ENCODE measurements at places on chromosomes 6 and 20.

DNA sequence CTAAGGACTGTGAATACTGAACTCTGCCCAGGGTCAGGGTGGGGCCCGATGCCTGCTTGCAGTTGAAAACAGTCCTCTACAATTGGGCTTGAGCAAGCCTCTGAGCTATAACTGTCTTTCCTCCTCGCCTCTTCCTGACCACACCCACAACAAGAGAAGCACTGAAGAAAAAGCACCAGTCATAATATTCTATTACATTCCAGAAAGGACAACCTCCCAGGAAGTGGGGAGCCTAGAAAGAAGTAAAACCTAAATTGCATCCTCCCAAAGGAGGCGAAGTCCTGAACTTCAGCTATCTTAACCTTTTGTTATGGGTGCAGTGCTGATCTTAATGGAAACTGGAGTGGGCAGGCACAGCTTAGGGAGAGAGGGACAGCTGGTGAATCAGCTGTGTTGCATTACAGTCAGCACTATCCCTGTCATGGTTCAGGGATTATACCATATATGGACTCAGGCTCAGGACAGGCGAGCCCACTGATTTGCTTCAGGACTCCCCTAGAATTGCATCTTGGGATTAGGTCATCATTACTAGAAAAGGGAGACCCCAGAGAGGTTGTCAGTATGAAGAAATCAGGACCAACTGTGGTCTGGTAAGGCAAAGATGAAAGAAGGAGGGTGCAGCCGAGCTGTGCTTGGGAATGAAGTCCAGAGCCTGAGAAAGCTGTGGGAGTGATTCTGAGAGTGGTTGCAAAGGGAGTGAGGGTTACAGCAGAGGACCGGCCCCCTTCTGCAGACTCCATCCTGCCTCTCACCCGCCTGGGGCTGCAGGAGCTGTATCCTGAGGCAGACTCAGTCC, 18.3 kb upstream of the TRAM2 start:
- DNase-seq = no peak

DNA sequence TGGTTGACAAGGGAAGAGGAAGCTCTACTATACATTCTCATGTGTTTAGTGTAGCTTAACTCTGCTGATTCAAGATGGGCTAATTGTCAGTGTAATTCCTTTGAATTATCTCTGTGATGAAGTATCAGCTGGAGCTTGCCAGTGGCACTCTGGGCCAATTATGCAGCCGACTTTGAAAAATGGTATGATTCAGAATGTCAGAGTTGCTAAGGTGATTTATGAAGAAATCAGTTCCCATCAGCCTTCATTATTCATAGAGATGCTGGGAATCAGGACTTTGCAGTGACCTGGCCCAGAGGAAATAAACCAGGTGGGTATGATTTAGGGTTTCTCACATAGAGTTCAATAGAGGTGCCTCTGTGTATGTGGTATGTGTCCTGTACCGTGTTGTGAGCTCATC, 33.4 kb downstream of the KCNS1 start:
- no peak for DNase-seq

- DNase-seq = no peak
Observed at GRCh38 chr20:60695226-60696000, 556.6 kb upstream of the CDH4 start.

DNA sequence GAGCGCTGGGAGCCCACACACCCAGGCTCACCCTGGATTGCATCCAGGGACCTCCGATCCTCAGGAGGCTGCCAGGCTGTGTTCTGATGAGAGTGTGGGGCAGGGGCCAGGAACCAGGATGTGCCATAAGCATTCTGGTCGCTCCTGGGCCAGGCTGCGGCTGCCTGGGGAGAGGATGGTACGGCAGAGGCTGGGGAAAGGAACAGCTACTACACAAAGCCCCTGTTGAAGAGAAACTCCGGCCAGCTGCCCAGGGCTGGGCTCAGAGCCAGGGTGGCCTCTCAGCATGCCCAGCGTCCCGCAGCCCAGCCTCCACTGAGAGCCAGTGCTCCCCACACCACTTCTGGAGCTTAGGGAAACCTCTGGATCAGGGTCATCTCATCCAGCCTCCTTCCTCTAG, 21.7 kb upstream of the OCSTAMP start:
- DNase-seq = peak; percentile 96

DNA sequence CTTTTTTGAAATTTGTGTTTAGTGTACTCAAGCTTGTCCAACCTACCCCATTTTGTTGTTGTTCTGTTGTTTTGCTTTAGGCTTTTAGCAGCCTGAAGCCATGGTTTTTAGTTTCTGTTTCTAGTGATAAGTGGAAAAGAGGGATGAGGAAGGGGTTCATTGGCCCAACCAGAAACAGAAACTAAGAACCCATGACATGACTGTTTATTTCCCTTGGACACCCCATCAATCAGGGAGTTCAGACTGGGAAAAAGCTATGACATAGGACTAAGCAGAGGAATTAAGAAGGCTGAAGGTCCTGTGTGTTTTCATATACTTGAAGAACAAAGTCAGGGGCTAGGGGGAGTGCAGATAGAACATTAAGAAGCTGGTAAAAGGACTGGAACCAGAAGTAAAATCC, 194.5 kb upstream of the THEMIS start:
- DNase-seq = no peak

DNA sequence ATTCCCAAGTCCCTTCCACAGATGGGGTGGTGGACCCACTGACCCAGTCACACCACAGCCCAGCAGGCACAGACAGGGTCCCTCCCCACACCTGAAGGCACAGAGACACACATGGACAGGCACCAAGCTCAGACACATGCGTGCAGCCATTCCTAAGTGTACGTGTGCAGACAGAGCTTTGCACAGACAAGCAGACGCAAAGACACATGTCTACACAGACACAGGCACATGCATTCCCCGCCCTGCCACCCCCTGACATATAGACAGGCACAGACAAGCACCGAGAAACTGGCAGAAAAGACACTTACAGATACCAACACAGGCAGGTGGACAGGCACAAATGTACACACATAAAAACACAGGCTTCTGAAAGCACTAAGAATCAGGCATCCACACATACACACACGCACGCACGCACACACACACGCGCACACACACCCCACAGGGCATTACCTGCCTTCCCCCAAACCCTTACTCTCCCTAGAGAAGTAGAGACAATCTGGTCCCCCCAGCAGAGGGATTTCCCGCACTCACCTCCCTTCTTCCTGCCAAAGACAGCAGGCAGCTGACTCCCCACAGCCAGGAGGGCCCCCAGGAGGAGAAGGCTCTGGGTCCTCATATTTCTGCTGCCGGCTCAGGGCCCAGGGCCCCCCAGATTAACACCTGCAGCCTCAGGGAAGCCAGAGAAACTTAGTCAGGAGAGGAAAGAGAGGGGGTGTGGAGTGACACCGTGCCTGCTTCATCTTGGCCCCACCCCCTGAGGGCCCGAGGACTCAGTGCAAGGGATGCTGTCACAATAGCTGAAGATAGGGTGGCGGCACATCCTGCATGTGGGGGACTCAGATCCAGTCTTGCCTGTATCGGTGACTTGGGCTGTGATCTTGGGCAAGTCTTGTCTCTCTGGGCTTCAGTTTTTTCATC, at the start of gene WFDC5:
Gene WFDC5 (minus strand): TSS at position 710 of the 921 bp plus-strand sequence. CDS start 91 bp downstream, at position 619.
- DNase-seq = no peak

GRCh38 chr6:94902974-94903628, 674.2 kb upstream of the MANEA start:
- no peak for DNase-seq

DNA sequence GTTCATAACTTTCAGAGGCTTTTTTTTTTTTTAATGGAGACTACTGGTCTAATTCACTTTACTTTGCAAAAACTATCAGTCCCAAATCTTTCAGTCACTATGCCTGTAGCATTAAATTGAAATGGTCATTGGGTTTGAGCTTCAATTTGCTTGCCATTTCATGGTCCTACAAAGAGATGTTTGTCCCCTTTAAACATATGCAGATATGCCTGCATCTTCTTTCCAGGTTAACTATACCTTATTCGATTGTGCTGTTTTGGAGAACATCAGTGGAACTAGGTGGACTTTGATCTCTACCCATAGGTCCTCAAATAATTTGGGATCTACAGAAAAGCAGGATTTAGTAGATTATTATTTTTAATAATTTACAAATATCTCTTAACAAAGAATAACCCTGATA, 4.6 kb downstream of the POU3F2 start:
- DNase-seq = no peak

GRCh38 chr6:105024803-105025202, 67.9 kb downstream of the LIN28B start:
- DNase-seq = no peak

DNA sequence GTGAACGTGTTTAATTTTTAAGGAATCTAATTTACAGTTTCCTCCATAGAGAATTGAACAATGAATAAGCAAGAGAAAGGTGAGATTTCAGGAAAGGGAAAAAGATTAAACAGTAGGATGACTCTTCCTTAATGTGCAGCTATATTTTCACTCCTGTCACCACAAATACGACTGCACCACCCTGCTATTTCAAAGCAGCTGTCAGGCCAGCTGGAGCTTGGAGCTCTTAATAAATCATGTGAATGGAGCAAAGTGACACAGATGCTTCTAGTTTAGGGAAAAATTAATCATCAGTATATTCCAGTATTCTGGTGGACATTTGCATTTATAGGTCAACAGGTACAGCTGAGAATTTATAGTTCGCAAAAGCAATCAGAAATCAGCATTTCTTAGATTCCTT, 56.5 kb upstream of the PKIB start:
- no peak for DNase-seq

GRCh38 chr20:45857882-45858216, 435 bp downstream of the ZSWIM3 start:
- no peak for DNase-seq

DNA sequence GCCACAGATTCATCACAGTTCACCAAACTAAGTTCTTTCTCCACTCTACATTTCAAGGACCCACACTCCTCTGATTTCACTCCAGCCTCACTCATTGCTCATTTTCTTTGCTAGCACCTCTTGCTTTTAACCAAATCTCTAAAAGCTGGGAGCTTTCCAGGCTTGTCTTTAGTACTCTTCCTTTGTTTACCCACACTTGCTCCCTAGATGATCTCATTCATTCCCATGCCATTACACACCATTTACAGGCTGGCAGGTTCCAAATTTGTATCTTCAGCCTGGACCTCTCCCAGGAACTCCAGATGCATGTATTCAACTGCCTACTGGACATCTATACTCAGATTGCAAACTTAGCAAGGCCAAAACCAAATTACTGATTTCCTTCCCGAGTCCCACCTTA, 5.3 kb upstream of the GUCA1B start:
- DNase-seq = no peak

DNA sequence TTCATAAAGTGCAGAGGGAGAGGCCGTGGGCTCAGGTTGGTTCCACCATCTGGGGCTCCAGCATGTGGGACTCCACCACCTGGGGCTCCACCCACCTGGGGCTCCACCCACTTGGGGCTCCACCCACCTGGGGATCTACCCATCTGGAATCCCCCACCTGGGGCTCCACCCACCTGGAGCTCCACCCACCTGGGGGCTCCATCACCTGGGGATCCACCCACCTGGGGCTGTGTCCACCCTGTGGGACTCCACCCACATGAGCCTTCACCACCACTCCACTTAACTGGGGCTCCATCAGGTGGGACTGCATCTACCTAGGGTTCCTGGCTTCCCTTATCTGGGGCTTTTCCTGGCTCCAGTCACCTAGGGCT, 226.0 kb upstream of the CDYL start:
- DNase-seq = no peak

DNA sequence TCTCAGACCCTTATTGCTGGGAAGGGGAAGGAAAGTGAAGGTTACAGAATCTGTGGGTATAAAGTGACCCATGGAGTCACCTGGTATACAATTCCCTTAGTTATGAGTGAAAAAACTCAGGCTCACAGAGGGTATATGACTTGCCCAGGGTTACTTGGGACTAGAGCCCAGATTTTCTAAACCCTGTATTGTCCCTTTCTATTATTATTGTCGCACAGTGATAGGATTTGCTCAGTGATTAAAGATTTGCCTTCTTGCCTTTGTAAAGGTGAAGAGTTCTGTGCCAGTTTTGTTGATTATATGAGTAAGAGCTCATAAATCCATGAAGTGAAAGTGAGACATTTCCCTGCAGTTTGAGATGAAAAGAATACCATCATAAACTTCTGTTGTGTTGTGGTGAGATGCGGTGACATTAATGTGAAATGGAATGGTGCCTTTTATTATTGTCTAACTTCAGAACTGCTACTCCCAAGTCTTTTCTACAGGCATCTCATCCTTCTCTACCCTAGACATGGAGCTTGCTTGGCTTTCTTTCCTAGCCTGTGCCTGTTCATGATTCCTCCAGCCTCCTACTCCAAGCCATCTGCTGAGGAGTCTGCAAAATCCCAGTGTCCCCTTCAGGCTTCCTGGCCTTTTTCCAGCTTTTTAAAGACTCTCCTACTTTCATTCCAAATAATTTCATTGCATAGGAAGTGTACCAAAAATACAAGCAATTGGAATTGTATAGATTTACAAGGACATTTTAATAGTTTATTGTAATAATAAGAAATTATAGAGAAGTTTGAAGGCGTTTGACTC, 33.5 kb upstream of the ADIG start:
- DNase-seq = no peak

GRCh38 chr20:24965065-24965919, 16.2 kb downstream of the CST7 start:
- no peak for DNase-seq

DNA sequence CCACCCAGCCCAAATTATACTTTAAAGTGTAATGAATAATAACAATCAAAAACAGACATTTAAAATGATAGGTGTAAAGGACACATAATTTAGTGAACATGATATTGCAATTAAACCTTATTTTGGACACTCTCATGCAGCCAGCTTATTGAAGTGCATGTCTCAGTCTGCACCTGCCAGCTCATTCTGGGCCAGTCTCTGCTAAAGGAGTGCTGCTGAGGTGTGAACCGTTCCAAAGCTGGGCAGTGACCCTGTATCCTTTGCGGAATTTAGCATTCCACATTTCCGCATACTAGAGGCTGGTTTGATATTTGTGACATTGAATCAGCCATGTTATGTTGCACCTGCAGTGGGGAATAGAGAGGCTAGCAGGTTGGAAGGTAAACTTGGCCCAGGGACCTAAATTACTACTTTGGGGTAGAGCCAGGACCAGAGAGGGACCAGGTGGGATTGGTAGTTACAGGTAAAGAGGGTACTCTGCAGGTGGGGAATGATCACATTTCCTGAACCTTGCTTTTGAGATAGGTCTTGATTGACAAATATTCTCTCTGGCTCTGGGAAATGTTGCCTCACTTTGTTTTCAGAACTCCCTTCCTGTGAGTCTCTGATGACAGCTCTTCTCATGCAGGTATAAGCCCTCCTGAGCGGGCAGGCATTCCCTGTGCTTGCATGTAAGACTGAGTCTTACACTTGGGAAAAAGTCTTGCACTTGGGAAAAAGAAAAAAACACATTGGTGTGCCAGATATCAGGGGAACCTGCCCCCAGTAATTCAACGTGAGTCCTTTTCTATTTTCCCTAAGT, 26.2 kb downstream of the TULP4 start:
- no peak for DNase-seq

GRCh38 chr20:57089699-57090144, 176.7 kb downstream of the BMP7 start:
- DNase-seq = peak; percentile 66

GRCh38 chr6:11734861-11735613, 43.6 kb downstream of the ADTRP start:
- no peak for DNase-seq

DNA sequence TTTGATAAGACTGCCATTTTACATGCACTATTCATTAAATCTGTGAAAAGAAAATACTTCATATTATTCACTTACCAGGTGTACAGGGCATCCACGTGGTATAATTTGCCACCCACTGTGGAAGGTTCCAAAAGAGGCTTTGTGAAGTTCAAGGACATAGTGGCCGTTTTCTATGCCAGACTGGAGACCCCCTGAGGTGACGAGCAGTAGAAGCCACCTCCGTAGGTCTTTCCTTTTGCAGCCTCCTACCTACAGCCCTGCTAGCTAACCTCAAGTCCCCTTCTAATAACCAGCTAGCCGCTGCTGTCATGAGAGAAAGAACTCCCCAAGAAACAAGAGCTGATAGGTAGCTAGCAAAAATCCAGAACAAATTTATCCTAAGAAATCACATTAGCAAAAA, 110.5 kb downstream of the ARHGAP18 start:
- DNase-seq = no peak

Measured in midbrain (tissue), 1 donor.